ENCODE measurements at places on chromosomes 1 and 21.
A peak's percentile ranks its signal among the peaks of the same experiment; 100 is the strongest.

- no peak for DNase-seq
Observed at GRCh38 chr1:15014516-15014915, 139.0 kb upstream of the TMEM51 start.

DNA sequence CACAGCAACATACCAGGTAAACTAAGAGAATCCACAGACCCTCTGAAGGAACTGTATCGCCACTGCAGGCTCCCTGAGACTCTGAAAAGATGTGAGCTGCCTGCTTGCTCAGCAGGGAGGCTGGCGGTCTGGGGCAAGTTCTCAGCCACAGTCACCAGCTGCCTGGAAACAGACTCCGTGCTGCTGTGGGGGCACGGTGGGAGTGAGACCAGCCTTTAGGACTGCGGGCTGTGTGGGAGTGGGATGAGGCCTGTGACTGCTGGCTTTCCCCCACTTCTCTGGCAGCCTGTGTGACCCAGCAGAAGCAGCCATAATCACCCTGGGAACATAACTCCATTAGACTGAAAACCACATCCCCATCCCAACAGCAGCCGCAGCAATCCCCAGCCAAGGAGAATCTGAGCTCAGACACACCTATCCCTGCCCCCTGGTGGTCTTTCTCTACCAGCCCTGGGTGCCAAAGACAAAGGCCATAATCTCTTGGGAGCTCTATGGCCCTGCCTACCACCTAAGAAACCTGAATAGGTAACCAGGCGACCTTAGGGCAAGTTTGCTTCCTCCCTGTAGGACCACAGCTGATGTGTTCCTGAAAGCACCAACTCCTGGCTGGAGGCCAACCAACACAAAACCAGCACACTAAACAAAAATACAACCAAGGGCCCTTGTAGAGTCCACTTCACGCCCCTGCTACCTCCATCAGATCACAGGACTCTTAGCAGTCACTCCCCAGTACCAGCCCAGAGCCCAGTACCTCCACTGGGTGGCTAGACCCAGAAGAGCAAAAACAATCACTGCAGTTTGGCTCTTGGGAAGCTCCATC, 151.5 kb downstream of the SMYD3 start:
- DNase-seq = no peak

- no peak for DNase-seq
Observed at GRCh38 chr1:219099307-219099706, 74.4 kb upstream of the LYPLAL1 start.

- no peak for DNase-seq
Observed at GRCh38 chr21:17488620-17489019, 24.2 kb upstream of the CXADR start.

- DNase-seq = no peak
Observed at GRCh38 chr1:89063094-89063493, 1.9 kb downstream of the GBP1 start.

DNA sequence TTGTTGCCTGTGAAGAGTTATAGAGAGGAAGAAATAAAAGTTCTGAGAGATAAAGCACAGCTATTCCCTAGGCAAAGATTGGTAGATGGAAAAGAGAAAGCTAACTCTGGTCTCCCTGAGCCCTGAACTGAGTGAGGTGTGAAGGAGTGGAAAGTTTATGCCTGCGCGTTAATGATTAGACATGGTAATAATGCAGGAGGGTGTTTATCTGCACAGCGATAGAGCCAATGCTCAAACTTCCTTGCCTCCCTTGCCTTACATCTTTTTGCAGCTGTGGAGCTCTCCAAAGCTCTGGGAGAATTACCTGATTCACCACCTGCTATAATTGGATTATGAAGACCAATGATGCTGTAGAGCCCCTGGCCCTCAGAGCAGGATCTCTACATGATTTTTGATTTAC, 32.8 kb upstream of the CHRM3 start:
- no peak for DNase-seq

DNA sequence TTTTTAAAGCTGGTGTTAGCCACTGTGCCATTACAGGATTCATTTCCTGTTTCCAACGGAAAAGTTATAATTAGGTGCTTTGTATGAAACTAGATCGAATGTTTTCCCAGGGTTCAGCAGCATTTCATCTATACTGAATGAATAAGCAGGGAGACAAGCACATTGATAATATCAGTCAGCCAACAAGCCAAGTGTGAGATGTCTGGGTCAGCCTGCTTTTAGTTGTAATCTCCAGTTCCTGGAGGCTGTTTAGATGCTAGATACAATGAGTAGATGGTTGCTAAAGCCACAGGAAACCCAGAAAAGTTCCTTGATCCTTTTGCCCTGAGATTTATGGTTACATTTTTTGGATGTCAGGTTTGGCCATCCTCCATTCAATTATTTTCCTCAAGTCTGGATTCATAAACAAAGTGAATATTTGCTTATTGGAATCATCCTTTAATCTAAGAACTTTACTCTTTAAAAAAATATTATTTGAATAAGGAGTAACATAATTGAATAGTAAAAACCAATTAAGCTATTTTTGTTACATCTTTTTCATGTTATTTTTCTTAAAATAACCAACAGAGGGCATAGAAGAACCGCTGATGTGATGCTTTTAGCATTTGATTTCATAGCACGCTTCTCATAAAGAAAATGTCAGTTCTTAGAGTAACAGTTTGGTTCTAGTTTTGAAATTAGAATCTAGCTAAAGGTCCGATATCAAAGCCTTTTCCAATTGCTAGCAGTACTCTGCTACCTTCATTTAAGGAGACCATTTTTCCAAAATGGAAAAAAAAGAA, 76.6 kb downstream of the HSPA13 start:
- DNase-seq = no peak

DNA sequence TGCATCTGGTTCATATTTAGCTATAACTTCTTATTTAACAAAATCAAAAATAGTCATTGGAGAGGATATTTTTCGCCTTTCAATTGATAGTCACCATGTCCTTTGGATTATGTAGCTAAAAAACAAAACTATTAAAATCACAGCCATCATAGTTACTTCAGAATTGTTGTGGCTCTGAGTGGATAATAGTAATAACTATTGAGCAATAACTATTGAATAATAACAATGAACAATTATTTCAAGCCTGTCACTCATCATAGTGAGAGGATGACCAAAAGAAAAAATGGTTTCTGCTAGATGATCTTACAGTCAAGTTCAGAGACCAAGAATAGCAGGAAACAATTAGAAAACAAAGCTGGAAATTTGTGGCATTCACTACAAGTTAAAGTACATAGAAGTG, 38.4 kb upstream of the AGL start:
- DNase-seq = no peak

DNA sequence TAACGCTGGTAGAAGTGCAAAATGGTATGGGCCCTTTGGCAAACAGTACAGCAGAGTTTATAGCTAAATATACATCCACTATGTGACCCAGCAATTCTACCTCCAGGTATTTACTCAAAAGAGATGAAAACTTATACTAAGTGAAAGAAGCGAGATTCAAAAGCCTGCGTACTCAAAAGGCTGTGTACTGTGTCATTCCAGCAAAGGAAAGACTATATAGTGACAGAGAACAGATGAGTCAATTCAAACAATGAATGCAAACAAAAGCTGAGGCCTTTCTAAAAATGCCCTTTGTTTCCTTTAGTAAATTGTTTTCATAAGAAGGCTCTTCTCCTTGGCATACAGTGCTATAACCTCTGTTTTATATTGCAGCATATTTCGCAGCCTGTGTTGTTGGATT, 268.8 kb upstream of the CSF3R start:
- no peak for DNase-seq

DNA sequence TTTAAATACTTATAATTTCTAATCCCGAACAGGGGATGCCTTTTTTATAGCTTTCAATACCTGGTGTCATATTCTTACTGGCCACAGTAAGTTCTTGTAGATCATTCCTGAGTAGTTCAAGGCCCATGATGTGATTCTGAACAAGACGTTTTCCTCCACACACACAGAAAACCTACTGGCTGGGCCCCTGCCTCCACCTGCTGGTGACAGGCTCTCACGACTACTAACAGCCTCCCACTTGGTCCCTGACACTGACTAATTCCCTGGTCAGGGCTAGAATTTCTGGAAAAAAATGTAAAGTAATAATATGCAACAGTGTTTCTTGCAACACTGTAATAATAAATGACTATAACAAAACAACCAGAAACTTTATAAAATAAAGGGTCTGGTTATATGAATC, 50.4 kb upstream of the RIPK4 start:
- peak; percentile 28 for DNase-seq

GRCh38 chr1:232630047-232630893, at the start of gene SIPA1L2:
TSS of gene SIPA1L2 (minus strand) at chr1:232630133. CDS start at chr1:232515339, 114,794 bp downstream.
- DNase-seq = peak; percentile 87

GRCh38 chr1:8525216-8525557, 207.3 kb downstream of the SLC45A1 start:
- no peak for DNase-seq

DNA sequence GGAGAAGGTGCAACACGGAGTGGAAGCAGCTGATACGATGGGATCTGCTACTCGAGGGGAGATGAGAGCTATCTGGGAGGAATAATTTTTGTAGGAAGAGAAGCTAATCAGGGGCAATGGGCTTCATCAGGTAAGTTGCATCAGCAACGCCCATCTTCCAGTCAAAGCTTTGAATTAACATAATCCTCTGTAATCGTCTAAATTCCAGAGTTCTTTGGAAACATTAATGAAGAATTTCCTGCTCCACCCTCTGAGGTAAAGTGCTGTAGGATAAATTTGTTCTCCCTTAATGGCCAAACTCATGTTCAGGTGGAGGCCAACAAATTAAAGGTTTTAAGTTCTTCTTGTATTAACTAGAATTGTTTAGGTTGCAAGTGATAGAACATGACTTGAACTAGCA, 94.0 kb upstream of the KAZN start:
- no peak for DNase-seq

- DNase-seq = no peak
Observed at GRCh38 chr1:41870076-41870562, 48.6 kb downstream of the HIVEP3 start.

DNA sequence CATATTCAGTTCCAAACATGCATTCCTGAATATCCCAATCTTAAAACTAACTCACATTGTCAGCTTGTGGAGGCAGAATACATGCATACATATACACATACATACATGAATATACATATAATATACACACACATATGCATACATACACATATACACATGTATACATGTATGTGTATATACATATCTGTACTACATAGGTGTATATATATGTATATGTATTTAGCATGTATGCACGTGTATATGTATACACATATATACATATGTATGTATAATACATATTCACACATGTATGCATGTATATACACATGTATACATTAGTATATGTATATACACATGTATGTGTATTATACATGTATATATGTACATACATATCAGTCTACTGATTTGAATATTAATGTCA, 1.2 kb upstream of the ZNF691 start:
- no peak for DNase-seq

GRCh38 chr1:44326024-44326701, 28.9 kb downstream of the ERI3 start:
- DNase-seq = no peak

DNA sequence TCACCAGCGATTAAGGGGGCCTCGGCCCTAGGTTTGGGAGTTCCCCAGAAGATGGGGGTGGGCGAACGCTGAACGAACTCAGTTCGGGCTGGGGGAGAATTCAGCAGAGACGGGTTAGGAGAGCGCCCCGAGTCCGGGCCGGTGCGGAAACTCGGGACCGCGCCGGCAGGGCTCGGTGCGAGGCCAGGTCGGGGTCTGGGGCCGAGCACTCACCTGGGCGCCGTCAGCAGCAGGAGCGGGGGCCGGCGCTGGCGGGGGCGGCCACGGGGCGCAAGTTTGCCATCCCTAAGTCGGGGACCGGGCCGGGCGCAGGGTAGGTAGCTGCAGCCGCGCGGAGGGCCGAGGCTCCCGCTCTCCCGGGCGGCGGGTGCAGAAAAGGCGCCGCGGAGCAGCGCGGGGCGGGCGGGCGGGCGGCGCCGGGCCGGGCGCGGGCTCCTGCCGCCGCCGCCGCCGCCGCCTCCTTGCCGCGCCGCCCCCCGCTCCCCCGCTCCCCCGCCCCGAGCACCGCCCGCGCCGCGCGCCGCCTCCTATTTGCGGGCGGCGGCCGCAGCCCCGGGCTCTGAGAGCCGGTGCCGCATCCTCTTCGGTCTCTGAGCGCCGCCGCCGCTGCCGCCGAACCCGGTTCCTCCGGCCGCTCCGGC, 349 bp downstream of the ADGRB2 start:
- DNase-seq = no peak

DNA sequence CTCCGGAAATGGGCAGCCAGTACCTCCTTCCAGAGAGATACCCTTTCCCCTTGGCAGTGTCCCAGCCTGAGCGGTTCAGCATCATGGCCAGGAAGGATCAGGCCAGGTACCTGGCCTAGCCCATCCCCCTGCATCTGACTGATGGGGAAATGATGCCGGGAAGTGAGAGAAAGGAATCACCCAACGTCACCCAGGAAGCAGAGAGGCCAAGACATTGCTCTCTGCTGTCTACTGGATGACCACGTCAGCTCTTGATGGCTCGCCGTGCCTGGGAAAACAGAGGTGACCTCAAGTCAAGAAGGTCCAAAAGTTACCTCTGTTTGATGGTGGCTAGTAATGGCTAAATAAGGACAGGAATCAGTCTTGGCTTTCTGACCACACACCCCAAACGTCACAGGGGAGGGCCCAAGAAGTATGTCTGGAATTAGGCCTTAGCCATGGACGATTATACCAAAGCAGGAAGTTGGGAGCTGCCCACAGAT, 79.0 kb downstream of the MRPL37 start:
- DNase-seq = no peak

GRCh38 chr21:26140164-26140579, 30.4 kb downstream of the APP start:
- DNase-seq = no peak

DNA sequence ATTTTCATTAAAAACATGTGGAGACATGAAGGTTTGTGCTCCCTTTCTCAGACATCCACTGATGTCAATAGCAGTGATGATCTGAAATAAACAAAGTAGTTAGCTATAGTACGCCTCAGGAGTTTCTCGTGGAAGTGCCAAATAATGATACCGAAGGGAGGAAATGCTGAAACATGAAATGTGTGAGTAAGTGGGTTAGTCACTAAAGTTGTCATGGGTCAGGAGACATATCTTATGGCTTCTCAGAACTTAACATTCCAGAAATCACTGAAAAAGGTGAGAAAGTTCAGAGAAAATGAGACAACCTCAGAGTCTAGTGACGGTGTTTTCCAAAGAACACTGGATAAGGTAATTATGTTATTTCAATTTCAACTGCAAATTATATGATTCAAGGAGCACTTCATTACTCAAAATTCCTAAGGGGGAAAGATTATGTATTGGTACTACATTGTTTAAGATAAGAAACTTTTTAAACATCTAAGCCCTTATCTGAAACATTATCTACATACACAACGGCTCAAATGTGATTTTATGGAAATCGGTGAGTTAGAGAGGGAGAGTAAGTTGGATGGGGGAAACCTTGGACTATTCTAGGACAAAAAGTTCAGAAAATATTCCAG, 20.6 kb downstream of the NIBAN1 start:
- no peak for DNase-seq

GRCh38 chr1:118184739-118185083, 317 bp downstream of the SPAG17 start:
- no peak for DNase-seq
